ENCODE measurements at places on chromosomes 1 and 21.

DNA sequence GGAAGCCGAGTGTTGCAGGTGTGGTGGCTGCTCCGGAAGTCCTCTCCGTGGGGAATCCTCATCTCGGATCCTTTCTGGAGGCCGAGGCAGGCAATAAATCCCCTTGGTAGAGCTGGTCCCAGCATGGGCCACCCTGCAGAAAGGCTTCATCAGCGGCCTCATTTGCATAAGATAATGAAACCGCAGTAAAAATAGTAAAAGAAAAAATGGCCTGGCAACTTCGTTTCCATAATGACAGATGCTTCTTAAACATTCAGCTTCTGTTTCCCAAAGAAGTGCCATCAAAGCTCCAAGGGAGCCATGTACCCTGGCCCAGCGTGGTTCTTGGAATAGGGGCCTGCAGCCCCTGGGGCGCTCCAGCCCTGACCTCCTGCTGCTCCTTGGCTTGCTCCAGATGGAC is 244.1 kb downstream of the GRIK3 start:
- no peak for DNase-seq

DNA sequence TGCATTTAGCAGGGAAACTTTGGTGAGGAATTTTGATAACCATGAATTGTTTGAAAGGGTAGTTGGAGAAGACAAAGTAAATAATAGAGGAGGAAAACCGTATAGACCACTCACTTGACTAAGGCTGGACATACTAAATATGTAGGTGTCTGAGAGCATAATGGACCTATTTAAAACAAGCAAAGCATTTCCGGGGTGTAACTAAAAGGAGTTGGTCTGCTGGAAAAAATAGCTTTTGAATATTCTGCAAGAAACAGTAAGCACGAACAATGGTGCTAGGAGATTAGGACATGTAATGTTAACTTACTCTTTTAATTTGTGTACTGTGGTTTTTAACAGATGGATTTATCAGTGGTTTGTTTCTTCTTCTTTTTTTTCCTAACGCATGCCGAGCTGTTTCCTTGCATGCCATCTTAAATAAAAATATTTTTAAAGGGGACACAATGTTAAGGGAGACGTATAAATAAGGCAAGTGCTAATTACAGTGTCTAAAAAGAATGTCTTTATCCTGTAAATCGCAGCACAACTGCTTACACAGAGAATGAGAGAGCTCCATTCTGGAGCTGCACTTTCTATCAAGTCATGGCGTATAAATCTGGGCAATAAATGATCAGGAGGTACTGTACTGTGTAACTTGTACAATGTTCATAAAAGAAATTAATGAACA is 492.1 kb downstream of the LMO4 start:
- DNase-seq = no peak

GRCh38 chr1:33169290-33170055 is 12.4 kb downstream of the TRIM62 start:
- no peak for DNase-seq

- DNase-seq = no peak
Measured at GRCh38 chr21:44443291-44443890, 11.9 kb upstream of the LRRC3 start.

DNA sequence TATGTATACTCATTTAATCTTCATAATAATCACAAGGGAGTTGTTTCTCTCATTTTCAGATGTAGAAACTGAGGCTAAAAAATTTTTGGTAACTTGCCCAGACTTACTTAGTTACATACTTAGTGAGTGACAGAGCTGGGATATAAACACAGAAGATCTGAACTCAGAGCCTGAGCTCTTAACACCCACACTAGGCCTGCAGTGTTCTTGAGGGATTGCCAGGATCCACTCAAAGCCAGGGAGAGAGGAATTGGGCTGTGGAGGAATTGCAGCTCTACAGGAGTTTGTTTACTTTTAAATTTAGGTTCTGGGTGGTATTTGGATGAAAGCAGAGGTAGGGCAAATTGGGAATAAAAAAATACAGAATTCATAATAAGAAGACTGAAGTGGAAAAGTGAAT is 515.1 kb upstream of the PLXNA2 start:
- DNase-seq = no peak

DNA sequence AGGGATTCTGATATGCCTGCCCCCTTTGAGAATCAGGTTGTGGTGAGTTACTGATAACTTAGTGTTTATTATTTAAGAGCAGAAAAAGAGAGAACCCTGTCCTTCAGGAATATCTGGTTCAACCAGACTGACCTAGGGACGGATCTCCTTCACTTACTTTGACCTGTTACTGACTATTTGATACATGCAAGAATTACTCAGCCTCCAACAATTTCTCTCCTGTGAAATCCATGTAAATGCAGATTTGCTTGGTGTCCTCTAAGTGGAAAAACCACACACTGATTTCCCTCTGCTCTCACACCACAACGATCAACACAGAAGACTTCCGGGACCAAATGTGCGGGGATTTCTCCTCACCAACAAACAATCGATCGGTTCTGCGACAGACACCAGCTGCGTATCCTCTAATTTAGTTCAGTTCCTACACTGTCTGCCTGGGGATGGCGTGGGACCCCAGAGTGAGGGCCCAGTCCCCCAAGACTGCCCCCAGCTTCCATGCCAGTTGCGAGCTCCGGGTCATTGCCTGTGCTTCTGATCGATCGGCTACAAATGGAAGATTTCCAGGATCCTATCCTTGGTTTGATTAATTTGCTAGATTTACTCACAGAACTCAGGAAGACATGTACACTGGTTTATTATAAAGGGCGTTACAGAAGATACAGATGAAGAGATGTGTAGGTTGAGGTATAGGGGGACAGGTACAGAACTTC is 51.7 kb downstream of the BACE2 start:
- no peak for DNase-seq

DNA sequence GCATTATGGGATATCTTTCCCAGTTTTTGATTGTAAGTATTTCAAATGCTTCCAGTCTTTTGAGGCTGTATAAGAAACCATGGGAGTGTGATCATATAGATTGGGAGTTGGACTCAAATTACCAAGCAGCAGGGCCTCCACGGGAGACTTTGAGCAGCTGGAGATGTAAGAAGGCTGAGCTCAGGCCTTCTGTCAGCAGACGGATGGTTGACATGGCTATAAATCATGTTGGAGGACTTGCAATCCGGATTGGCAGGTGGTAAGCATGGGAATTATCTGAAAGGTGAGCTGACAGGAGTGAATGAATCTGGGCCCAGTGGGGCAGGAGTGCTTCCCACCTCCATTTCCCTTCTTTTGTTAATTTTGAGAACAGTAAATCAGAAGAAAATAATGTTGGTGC is 83.2 kb upstream of the PPM1J start:
- no peak for DNase-seq

DNA sequence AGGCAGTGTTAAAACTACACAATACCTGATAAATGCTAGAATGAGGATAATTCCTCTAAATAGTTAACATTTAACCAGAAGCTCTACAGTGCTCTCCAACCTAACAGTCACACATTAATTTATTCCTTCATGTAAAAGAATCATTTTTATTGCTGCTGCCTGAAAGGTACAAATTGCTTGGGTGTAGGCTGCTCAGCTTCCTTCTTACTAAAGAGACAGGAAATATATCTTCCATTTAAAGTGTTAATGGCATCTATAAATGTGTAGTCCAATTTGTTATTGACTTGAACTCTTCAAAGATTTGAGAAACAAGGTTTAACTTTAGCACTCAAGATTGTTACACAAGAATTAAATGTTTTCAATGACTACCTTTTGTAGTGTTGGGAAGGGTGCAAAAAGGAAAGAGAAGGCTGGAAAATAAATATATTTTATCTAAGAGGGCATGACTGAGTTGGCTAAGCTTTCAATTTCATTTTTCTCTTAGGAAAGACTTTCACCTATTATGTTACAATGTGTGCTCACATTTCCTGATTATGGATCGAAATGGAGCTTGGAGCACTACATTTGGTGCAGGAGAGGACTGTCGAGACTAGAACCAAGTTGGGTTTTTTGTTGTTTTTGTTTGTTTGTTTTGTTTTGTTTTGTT is 105.5 kb upstream of the CACYBP start:
- DNase-seq = no peak

- peak; percentile 48 for DNase-seq
Measured at GRCh38 chr21:43864313-43864961, 586 bp upstream of the AGPAT3 start.

GRCh38 chr1:197614916-197615692 is 160.2 kb downstream of the DENND1B start:
- DNase-seq = peak; percentile 33

- DNase-seq = peak; percentile 51
Measured at GRCh38 chr21:34544032-34544496, 32.1 kb upstream of the KCNE1 start.

DNA sequence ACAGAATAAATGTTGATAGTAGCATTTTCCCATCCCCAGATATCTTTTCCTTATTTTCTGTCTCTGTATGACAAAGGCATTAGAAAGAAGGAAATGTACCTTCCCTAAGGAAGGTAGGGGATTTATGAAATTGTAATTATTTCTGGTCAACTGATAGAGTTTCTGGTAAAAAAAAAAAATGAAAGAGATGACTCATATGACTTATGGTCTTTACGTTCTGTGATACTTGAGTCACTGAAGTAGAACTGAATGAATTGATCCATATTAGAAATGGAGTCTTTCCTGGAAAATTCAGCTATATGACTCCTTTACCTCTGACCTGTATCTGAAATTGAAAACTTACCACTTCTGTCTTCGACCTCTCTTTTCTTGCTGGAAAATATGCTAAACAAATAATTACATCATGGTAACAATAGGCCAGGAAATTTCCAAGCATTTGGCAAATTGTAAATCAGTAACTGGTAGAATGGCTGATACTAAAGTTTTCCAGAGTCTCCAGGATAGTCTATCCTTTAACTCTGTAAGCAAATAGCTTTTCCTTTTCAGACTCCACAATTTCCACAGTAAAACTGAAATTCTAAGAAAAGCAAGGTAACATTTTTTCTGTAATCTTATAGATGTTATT is 364.3 kb upstream of the PTBP2 start:
- no peak for DNase-seq

DNA sequence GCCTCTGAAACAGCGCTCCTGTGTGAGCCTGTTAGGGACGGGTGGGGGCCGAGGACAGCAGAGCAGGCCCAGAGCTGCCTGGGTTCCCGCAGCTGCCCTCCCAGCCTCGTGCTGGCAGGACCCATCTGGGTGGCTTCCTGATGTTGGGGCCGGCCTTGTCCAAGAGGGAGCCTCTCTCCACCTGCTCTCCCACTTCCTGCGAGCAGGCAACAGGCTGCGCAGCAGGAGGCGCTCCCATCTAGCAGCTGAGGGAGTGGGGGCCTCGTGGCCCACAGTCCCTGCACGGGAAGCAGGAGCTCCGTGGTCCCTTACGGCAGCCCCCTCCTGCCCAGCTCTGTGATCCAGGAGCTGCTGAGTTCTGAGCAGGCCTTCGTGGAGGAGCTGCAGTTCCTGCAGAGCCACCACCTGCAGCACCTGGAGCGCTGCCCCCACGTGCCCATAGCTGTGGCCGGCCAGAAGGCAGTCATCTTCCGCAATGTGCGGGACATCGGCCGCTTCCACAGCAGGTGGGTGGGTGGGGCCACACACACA is 68.0 kb downstream of the TRIM11 start:
- peak; percentile 10 for DNase-seq

DNA sequence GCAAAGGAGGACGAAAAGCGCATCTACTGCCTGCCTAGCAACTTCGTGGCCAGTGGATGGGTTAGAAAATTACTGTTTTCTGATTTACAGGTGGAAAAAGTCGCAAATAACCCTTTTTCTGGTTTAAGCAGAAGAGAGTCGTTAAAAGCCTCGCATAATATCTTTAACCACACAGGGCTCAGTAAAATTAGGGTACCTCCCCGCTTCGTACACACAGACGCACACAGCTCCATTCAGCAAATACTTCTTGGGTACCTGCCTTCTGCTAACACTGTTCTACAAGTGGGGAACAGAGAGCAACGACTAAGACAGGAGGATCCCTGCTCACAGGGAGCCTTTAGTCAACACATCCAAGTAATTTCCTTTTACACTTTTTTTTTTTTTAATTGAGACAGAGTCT is 704 bp downstream of the ALG6 start:
- no peak for DNase-seq

- no peak for DNase-seq
Measured at GRCh38 chr1:181094416-181095212, 6.1 kb downstream of the IER5 start.

- DNase-seq = no peak
Measured at GRCh38 chr1:59481881-59482505, 185.1 kb downstream of the FGGY start.

DNA sequence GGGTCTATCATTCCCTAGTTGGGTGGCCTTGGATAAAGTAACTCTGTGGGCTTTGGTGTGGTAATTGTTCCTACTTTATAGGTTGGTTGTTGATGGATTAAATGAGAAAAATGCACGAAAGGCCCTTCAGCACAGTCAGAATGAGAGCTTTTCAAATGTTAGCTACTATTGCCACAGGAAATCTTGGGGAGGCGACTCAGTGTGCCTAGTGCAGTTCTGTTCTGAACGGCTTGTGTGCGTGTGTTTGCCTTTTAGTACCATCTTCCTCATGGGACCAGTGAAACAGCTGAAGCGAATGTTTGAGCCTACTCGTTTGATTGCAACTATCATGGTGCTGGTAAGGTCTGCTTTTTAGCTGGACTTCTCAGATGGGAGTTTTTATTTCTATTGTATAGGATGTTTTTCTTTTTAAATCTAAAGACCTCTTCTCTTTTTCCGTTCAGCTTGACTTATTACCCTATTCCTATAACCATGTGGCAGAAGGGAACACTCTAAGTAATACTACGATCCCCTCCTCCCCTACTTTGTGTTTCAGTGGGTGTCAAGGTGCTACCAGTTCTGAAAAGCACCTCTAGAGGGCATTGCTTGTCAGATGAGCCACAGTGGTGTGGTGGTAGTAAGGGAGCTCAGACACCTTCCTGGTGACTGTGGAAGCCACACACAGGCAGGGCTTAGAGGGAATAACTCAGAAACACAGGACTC is 9.2 kb downstream of the SFT2D2 start:
- peak; percentile 48 for DNase-seq

DNA sequence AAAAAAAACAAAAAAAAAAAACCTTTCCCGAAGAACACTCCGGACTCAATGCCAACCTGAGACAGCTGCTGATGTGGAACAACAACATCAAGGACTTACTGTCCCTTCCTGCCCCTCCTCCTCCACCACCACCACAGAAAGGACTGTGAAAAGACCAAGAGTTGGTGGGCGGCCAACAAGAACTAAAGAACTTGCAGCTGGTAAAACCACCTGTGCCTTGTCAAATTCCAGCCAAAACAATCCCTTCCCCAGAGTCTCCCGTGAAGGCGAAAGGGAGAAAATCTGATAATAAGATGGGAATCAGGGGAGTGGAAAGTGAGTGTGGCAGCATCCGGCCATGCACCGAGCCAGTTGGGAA is 88.9 kb downstream of the PROX1 start:
- DNase-seq = no peak

DNA sequence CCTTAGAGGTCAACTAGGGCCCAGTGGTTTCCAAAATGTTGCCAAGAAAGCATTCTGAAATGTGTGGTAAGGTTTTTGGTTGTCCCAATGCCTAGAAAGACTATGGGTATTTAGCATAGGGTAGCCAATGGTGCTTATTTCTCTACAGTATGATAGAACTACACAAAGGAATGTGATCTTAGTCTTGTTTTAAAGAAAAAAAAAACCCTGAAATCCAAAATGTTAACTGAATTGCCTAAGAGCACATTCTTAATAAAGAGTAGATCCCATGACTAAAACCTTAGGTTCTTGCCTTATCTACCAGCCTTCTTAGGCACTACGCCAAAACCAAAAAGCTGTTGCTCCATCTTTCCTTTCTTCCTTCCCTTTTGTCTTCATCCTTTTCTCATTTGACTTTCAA is 428.2 kb downstream of the MRPL39 start:
- no peak for DNase-seq

- DNase-seq = no peak
Measured at GRCh38 chr1:70441392-70442035, 30.4 kb downstream of the CTH start.

Data from activated naive CD4-positive, alpha-beta T cell treated with anti-CD3 and anti-CD28 coated beads, Interleukin-2, amount 10 ng/mL, durations not matched to agents 7 days and 5 days (primary cell).